ENCODE measurements at places on chromosomes 12 and 14. TPM values are rescaled to one million over a fixed set of nuclear protein-coding genes. Genes with fewer than 3 reads are reported as not detected.
A peak's percentile ranks its signal among the peaks of the same experiment; 100 is the strongest.

The KRT78 gene
- polyA plus RNA-seq: not detected

The KRT6C gene
- not detected for polyA plus RNA-seq

The MYO1H gene
- 1.4 TPM for polyA plus RNA-seq

The RNU4-1 gene
- polyA plus RNA-seq: not detected

The NTN4 gene
- 99.0 TPM for polyA plus RNA-seq

The C14orf93 gene
- 18.3 TPM for polyA plus RNA-seq

The HOMEZ gene
- 26.9 TPM for polyA plus RNA-seq

The PLEKHH1 gene
- 37.5 TPM for polyA plus RNA-seq

The VDR gene
- 3.7 TPM for polyA plus RNA-seq

The C12orf50 gene
- polyA plus RNA-seq: 0.21 TPM

The TAS2R42 gene
- not detected for polyA plus RNA-seq

The GPR84 gene
- 0.08 TPM for polyA plus RNA-seq

The SYNE2 gene
- polyA plus RNA-seq: 102 TPM

The TCL1B gene
- 0.35 TPM for polyA plus RNA-seq

The RNASE3 gene
- polyA plus RNA-seq: 1.1 TPM

The PIK3C2G gene
- polyA plus RNA-seq: 5.1 TPM

The PDE3A gene
- polyA plus RNA-seq: 30.4 TPM

GRCh38 chr12:106112145-106112821 lies 26.5 kb downstream of the NUAK1 start:
- no peak for DNase-seq

DNA sequence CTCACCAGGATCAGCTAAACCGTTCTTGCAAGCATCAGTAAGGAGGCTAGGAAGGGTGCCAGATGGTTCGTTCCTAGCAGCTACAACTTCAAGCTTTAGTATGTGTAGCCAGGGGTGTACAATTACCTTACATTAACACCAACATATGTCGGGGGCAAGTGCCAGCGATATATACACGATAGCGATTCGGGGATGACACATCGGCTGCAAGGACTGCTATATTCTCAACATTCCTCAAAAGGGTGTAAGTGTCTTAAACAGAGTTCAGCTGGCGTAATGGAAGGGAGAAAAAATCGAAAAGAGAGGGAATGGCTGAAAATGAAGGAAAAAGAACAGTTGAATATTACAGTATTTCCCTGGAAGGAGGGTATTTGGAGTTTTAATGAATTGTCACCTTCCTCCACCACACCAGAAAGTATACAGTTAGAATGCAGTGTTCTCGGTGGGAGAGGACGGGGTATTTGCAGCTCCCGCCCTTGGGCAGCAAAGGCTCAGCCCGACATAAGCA lies 545 bp downstream of the LIMA1 start:
- no peak for DNase-seq

- no peak for DNase-seq
Measured at GRCh38 chr12:124039276-124039675, 66.3 kb downstream of the ZNF664 start.

DNA sequence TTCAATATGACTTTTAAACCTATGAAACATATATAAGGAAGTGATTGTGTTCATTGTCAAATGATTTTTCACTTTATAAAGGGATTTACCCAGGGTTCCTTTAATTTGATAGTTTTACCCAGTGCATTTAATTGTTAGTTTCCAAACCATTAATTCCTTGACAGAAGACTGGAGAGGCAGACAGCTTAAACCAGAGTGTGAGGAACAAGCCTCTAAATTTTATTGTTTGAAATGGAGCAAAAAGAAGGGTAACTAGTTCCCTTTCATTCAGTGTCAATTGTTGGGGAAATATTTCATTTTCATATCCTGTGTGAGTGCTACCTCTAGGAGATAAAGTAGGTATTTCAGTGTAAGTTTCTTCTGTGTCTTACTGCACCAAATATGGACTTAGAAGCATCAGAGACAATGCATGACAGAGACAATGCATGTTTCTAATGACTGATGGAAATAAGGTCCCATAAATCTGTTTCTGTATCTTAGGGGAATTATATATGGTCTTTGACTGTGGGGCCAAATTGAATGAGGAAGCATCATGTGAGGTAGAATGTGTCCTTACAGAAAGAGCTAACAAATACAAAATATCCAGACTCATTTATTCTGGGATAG lies 120.5 kb downstream of the TMTC2 start:
- DNase-seq: no peak

GRCh38 chr12:129791396-129791795 lies 112.4 kb downstream of the TMEM132D start:
- DNase-seq: no peak

GRCh38 chr14:21525962-21526671 lies at the start of gene SALL2:
Gene SALL2 (minus strand): TSS chr14:21526346. CDS start chr14:21526127, 219 bp downstream.
- peak; percentile 85 for DNase-seq

DNA sequence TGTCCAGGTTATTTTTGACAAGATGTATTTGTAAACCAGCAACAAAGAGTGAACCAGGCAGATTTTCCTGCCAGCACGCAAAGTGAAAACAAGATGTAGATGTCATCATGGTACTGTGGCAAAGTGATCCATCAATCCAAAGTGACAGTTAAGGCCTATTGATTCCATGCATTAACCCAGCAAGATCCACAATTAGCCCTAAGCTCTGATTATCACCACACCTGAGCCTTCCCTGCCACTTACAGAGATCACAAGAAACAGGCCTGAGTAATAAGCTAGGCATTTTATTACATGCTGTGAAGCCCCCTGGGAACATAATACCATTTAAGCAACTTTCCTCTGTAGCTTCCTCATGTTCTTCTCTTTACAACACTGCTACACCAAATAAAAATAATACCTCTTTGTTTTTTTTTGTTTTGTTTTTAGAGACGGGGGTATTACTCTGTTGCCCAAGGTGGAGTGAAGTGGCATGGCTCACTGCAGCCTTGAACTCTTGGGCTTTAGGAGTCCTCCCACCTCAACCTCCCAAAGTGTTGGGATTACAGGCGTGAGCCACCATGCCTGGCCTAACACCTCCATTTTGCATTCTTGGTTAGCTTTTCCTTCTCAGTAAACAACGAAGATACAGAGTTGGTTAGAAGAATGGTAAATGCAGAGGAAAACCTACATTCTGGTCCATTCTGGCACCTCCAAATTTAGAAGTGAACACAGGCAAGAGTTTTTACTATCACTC lies 85.5 kb downstream of the STON2 start:
- DNase-seq: no peak

DNA sequence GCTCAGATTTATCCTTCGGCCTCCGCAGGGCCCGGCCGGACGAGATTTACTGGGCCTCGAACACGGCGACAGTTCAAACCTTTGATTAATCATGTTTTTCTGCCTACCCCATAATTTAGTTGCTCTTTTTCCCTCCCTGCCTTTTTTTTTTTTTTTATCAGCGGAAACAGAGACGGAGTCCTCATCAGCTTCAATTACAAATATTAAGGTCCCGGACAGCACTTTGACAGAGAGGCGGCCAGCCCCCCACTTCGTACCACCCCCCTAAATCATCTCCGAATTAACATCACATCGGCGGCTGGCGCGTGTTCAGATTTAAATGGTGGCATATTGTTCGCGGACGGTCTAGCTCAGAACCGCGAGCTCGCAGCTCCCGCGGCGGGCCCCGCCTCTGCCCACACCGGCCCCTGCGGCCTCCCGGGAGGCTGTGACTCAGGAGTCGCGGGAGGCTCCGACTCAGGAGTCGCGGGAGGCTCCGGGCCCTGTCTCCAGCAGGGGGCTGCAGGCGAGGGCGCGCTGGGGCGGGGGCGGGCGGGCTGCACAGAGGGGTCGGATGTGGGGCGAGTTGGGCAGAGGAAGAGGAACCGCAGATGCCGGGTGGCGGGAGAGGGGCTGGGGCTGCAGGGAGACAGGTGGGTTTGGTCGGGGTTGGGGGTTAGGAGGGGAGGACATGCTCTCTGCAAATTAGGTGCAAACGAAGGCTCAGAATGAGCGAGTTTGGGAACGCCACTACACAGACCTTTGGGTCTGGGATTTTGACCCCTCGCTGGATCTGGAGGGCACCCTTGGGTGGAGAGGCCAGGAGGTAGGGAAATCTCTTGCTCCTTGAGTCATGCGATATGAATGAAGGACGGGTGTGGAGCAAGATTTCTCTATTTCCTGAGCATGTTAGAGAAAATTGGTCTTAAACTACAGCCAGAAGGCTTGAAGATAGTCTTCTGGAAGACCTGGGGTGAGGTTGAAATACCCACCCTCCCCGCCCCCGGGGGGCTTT lies 19.6 kb upstream of the ATP5MC2 start:
- DNase-seq: no peak

GRCh38 chr12:95380997-95381786 lies 92.8 kb upstream of the METAP2 start:
- DNase-seq: no peak

GRCh38 chr14:95901054-95901453 lies 24.4 kb downstream of the TUNAR start:
- no peak for DNase-seq

GRCh38 chr12:19665121-19665900 lies 226.0 kb downstream of the AEBP2 start:
- DNase-seq: no peak

DNA sequence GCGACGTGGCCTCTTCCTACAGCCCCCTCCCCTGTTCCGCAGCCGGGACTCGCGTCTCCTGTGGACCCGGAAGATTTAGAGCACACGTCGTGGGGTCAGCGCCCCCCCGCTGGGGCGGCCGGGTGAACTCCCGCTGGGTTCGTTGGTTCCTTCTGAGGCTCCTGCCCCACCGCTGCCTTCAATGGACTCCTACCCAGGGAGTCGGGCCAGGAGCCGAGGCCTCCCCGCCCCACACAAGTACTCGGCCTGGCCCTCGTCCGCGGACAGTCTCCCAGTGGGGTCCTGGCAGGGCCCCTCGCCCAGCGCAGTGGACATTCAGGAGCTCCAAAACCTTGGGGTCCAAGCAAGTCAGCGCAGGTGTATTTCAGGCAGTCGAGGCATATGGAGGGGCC lies 1.2 kb downstream of the MMP17 start:
- no peak for DNase-seq

- no peak for DNase-seq
Measured at GRCh38 chr12:109813810-109814416, 19.3 kb downstream of the TRPV4 start.

DNA sequence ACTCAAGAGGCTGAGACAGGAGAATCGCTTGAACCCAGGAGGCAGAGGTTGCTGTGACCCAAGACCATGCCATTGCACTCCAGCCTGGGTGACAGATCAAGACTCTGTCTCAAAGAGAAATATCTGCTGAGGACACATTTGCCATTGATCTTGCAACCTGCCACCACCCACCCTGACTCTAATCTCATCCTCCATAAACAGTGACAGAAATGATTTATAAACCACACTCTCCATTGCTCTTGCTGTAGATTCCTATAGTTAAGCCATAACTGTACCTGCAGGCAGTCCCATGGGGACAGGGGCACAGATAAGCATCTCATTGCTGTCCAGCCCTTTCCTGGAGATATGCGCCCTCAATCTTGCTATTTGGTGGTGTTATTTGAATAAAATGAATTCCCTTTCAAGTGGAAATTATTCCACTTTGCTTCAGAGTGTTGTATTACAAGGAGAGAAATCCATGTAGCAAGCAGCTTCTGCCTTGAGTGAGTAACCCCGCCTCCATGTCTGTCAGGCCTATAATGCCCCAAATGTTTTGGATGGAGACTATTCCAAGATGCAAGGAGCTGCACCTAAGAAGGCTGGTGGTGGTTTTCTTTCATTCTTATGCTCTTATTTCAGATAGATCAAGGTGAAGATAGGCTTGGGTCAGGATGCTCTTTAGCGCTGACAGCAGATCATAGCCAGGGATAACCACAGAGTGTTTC lies 3.0 kb upstream of the ZDHHC22 start:
- DNase-seq: no peak

- DNase-seq: no peak
Measured at GRCh38 chr14:57889245-57889644, 23.4 kb upstream of the SLC35F4 start.

DNA sequence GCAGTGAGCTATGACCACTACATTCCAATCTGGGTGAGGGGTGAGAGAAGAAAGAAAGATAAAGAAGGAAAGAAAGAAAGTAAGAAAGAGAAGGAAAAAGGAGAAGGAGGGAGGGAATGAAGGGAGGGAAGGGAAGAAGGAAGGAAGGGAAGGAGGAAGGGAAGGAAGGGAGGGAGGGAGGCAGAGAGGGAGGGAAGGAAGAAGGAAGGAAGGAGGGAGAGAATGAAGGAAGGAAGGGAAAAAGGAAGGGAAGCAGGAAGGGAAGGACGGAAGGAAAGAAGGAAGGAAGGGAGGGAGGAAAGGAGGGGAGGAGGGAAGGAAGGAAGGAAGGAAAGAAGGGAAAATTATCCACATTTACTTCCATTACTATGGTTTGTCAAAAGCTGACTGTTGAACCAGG lies 39.4 kb upstream of the HOXC13 start:
- no peak for DNase-seq

GRCh38 chr12:124727922-124728321 lies 135.7 kb downstream of the SCARB1 start:
- no peak for DNase-seq

GRCh38 chr14:30240018-30240417 lies 312.4 kb upstream of the PRKD1 start:
- peak; percentile 7 for DNase-seq

- no peak for DNase-seq
Measured at GRCh38 chr12:41970744-41971143, 173.9 kb downstream of the GXYLT1 start.

DNA sequence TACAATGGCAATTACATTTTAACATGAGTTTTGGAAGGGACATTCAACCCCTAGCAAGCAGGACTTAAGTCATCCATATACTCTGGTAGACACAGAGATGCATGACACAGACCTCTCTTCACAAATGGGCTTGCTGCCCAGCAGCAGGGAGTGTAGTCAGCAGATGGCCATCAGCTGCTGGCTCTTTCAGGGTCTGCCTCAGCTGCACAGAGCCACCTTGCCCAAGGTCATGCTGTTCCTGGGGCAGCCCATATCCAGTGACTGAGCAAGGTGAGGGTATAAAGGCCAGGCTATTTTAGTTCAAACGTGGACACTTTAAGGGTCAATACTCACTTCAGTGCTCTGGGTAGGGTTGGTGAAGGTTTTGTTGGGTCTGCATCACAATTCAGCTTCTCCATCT lies 58.3 kb upstream of the JDP2 start:
- DNase-seq: no peak

DNA sequence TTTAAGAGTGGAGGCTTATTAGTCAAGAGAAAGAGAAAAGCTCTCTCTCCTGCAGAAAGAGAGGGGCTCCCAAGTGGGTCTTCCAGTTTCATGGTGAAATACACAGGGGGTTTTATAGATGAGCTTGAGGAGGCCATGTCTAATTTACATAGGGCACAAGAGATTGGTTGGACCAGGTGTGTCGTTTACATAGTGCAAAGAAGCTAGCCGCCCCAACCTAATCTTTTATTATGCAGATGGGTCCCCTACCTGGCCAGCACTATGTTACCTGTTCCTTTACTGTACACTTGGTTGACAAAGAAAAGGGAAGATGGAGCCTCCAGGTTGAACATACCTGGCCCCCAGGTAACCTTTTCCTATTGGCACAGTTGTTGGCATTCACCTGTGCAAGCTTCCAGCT lies 195.0 kb downstream of the PIK3C2G start:
- DNase-seq: no peak

DNA sequence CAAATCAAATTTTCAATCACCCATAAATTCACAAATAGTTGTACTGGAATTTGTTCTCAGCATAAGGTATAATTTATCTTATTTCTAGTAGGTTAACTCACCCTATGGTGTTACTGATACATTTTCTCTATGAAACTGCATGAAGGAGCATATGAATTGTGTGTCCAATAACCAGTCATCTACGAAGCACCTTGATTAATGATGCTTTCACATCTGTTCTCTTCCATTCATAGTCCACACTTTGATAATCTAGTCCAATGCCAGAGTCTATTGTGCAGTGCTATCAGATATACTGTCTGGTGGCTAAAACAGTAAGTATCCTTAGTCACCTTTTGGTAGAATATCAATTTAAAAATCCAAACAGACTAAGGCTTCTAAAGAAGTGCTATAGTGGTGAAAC lies 876.0 kb downstream of the RPS29 start:
- no peak for DNase-seq

Data from right renal cortex interstitium (tissue), 3 donors.